ENCODE measurements at places on chromosomes 12 and 14.

DNA sequence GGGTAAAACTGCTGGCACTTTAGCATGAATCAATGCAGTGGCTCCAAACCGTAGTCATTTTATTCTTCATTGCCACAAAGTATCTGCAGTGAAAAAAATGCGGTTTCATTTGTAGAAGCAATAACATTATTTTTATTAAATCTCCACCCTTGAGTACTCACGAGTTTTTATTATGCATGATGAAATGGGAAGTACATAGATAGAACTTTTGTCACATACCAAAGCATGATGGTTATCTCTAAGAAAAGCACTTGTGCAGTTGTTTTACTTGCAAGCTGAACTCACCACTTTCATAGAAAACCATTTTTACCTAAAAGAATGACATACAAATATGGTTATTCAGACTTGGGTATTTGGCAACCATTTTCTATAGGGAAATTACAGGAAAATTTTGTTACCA is 90.3 kb downstream of the PELI2 start:
- DNase-seq: no peak

DNA sequence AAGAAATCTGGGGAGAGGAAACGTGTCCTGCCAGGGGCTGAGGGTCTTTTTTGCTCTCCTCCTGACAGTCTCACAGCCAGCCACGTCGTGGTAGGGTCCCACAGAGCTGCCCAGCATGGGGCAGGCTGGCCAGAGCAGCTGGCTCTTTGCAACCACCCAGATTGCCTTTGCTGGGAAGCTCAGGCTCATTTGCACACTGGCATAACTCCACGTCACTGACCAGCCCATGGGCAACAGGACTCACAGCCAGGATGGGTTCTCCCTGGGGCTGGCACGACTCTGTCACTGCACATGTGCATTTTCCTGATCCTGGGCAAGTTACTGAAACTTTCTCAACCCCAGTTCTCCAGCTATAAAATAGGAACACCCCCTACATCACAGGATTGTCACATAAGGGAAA is 242.2 kb downstream of the DPF3 start:
- no peak for DNase-seq

DNA sequence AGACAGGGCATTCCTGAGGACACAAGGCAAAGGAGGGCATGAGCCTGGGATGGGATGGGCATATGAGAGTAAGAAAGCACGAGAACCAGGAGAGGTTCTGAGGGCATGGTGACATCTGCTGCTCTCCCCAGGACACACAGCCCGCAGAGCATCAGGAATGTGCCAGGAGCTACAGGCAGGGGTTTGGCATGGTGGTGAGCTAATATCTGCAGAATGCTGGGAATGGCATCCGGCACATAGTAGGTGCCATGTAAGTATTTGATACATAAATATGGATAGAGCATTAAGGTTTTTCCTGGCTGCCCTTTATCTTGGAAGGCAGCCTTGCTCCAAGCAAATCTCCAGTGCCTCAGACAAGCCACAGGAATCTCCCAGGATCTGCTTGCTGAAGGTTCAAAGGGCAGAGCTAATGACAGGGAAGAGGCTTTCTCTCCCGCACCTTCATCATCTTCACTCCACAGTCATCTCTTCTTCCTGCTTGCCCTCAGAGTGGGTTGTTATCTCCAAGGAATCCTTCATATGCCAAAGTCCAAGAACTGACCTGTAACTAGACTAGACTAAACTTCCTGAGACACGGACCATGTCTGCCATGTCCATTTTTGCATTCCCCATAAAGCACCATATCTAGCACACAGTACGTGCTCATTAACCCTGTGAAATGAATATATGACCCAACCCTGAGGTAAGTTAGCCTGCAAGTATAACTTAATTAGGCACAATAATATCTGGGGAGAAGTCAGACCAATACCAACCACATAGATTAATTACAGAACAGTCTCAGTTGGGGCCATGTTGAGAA is 62.0 kb upstream of the SCN8A start:
- DNase-seq: no peak

DNA sequence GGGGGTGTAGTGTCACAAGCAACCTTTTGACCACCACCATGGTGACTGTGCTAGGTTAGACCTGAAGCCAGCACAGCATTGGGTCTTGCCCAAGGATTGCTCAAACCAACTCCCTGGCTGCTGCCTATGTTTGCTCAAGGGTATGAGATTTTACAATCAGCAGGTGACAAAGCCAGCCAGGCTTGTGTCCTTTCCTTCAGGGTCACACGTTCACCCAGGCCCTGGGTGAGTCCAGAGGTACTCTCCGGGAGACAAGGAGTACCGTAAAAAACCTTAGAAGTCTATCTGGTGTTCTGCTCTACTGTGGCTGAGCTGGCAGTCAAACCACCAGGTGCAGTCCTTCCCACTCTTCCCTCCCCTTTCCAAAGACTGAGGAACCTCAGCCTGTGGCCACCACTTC is 238.9 kb upstream of the MIS18BP1 start:
- no peak for DNase-seq

- peak; percentile 81 for DNase-seq
Observed at GRCh38 chr14:52951681-52952554, 1.1 kb upstream of the FERMT2 start.

GRCh38 chr12:92338671-92339070 is 193.0 kb upstream of the BTG1 start:
- DNase-seq: no peak

- DNase-seq: no peak
Observed at GRCh38 chr12:85559536-85559935, 276.7 kb downstream of the RASSF9 start.

DNA sequence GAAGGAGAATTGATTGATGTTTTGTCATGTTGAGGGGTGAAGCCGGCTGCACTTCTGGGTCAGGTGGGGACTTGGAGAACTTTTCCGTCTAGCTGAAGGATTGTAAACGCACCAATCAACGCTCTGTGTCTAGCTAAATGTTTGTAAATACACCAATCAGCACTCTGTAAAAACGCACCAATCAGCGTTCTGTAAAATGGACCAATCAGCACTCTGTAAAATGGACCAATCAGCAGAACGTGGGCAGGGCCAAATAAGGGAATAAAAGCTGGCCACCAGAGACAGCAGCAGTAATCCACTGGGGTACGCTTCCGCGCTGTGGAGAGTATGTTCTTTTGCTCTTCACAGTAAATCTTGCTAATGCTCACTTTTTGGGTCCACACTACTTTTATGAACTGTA is 384.1 kb downstream of the FOXG1 start:
- no peak for DNase-seq

DNA sequence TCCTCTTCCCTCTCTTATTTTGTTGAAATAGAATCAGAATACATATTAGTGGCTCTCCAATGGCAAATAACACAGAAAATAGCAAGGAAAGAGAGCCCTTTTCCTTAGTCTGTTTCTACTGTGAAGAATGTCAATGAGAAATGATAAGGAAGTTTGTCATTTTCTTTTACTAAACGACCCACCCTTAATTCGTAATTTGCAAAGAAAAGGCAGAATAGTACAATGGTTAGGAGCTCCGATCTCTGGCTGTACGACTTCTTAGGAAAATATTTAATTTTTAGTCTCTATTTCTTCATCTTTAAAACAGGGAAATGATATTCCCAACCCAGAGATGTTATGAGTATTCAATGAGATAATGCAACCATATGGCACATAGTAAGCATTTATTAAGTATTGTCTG is 6.0 kb downstream of the PAX9 start:
- no peak for DNase-seq
